ENCODE measurements at places on chromosomes 13 and 19.
A peak's percentile ranks its signal among the peaks of the same experiment; 100 is the strongest.

DNA sequence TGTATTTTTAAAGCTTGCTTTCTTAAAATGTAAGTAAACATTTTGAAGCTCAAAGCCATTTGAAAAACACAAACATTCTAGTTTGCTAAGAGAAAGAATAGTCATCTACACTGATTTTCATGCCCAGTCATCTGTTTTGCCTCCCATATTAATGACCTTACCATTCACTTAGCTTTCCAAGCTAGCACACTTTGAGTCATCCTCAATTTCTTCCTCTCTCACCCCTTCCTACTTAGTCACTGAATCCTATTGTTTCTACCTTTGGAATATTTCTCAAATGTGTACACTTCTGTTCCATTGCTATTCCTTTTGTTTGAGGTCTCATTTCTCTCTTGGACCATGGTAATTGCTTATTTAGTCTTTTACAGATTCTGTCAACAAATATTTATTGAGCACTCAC lies 7.3 kb upstream of the HS6ST3 start:
- no peak for DNase-seq

- no peak for DNase-seq
Observed at GRCh38 chr19:2602391-2603181, 99.9 kb downstream of the GNG7 start.

DNA sequence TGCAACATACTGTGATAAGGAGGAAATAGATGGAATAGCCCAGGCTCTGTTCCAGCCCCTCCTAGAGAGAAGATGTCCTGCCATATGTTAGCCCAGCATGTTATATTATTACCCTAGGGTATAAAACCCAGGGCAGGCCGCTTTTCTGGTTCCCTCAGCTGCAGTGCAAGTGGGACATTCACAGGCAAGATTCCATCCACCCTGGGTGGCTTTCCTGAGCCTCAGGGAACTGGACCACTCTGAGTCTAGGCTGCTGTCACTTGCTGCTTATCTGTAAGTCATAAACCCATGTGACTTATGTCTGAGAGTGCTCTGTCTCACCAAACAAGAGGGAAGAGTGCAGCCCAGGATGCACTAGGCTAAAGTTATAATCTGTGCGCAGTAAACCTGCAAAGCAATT lies 413.2 kb downstream of the MZT1 start:
- no peak for DNase-seq

- DNase-seq, result no peak
Observed at GRCh38 chr13:59363313-59363712, 800.4 kb downstream of the DIAPH3 start.

- DNase-seq, result no peak
Observed at GRCh38 chr13:30510811-30511371, 45.2 kb upstream of the HMGB1 start.

DNA sequence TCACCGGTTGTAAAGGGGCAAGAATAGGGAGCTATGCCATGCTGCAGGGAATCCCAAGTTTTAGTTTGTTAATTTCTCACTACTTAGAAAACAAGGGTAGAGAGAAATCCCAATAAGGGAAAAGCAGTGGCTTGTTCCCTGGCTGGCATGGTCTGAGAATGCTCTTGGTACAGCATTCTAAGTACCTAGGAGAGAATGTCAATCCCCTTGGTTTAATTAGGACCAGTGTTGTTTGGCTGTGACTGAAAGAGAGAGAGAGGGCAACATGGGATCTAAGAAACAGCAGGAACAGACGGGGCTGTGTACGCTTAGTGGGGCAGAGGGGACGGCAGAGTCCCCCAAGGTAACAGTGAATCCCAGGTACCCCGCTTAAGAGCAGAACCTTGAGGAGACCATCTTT lies 228.8 kb downstream of the PCDH9 start:
- DNase-seq, result no peak

DNA sequence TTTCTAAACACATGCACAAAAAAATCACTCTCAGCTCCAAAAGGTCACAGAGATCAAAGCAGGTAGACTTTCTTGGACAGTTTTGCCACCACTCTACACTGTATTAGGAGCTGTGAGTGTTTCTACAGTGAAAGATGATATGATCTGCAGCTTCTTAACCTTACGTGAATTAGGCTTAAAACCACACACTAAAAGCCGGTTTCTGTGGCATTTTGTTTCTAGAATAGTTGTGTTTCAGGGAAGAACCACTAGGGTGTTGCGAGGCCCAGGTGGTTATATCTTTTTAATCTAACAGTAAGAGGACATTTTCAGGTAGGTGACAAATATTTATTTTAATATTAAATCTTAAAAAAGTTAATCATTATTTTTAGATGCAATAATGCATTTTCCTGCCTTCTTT lies 216.4 kb downstream of the KLF5 start:
- DNase-seq, result no peak

DNA sequence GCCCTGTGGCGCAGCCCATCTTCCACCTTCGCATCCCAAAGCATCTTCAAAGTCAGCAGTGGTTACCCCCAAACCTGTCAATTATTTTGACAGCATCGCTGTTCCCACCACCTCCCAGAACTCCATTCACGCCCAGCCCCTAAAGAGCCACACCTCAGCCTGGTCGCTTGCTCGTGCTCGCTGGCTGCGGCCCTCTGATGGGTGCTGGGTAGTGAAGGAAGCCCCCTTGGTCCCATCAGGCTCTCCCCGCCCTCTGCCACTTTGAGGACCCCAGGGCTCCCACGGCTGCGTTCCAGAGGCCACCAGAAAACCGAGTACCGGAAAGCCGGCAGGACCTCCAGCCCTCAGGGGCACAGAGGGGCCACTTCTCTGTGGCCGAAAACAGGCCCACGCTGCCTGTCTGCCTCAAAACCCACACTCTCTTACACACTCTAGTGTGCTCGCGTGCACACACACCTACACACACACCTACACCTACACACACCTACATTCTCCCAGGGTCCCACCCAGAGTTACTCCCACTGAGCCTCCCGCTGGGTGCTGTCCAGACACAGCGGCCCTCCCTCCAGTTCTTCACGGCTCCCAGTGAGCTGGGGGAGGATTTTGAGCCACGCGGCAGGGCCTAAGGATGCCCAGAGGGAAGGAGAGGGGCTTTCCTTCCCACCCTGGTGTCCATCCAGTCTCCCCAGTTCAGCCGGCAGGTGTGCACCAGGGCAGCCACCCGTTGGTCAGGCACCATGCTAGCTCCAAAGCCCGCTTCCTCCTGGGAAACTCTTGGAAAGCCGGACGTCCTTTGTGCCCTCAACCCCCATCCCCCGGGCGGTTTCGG lies 1.9 kb downstream of the VSTM2B start:
- no peak for DNase-seq

- DNase-seq, result no peak
Observed at GRCh38 chr13:84821261-84821660, 939.0 kb upstream of the SLITRK1 start.

GRCh38 chr19:56252699-56253422 lies 19.7 kb upstream of the EDDM13 start:
- peak; percentile 68 for DNase-seq

GRCh38 chr13:72536714-72537394 lies 190.6 kb downstream of the MZT1 start:
- DNase-seq, result no peak

GRCh38 chr13:73860501-73860900 lies 273.7 kb downstream of the KLF12 start:
- no peak for DNase-seq

- no peak for DNase-seq
Observed at GRCh38 chr19:51252306-51253079, 1.6 kb downstream of the SIGLECL1 start.

DNA sequence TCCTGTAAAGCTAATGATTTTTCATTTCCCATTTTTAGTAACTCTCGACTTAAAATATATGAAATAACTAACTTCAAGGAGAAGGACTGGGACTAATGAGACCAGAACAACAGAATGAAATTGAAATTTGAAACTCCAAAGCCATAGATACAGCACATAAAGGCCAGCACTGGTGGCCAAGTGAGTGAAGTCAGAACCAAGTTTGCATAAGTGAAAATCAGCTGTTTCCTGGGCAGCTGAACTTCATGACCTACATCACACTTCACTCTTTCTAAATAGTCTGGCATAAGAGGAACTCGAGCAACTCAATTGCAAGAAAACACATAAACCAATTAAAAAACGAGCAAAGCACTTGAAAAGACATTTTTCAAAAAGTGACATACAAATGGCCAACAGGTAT lies 84.5 kb downstream of the DCLK1 start:
- no peak for DNase-seq

- DNase-seq, result no peak
Observed at GRCh38 chr13:114043421-114044053, 69.7 kb upstream of the C13orf46 start.

DNA sequence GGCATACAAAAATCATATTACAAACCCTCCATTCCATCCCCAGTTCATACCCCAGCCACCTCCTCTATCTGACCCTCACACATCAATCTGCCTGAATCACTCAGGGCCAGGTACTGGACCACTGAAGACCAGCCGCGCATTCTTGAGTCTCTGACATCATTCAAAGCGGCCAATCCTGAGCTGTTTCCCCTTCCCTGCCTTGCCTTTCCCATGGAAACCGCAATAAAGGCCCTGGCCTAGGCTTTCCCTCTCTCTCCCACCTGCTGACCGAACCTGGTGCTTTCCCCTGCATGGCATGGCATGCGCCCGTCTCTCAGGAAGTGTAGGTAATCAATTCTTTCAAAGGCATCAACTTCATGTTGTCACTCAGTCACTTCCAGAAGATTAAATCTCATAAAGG lies 17.7 kb upstream of the HIF3A start:
- no peak for DNase-seq

GRCh38 chr19:19774354-19775033 lies 41.6 kb upstream of the ZNF14 start:
- no peak for DNase-seq

DNA sequence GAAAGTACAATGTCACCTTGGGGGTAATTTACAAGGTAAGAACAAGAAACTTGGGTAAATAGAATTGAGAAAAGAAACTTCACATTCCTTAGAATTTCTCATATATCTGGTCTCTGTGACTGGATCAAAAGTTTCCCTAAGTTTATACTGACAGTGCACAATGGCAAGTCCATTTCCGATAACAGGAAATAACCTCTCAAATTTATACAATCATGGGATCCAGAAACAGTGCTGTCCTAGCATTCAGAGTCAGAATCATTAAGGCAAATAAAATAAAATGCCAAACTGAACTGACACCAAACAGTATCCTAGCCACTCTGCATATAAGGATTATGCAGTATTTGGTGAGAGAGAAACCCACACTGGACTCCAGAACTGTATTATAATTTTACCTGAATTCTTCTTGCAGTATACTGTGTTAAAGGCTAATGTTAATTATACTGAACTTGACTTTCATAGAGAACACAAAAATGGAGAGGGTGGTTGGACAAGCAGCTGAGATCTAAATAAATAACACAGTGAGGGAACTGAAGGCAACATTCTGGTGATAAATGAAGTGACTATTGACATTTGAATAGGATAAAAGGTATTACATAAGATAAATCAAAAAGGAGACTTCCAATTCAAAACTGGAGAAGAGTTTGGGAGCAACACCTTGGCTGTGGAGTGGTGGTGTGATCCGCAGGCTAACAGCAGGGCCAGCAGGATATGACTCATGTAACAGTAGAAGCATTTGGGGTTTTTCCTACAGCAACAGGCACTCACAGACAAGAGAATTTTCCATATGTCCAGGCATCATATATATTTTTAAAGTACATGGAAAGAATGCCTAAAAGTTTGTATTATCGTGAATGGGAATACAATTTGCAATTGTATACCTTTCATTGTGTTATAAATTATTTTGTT lies 932.5 kb upstream of the MIR17HG start:
- DNase-seq, result no peak

All from activated T-cell treated with anti-CD3 and anti-CD28 coated beads for 24 hours (primary cell).